ENCODE measurements at places on chromosomes 5 and 9. TPM values are rescaled to one million over a fixed set of nuclear protein-coding genes. Genes with fewer than 3 reads are reported as not detected.
A peak's percentile ranks its signal among the peaks of the same experiment; 100 is the strongest.

GRCh38 chr9:114448706-114449105 lies 56.6 kb downstream of the WHRN start:
- no peak for DNase-seq

- DNase-seq: no peak
Measured at GRCh38 chr5:62486672-62487071, 74.1 kb downstream of the IPO11 start.

DNA sequence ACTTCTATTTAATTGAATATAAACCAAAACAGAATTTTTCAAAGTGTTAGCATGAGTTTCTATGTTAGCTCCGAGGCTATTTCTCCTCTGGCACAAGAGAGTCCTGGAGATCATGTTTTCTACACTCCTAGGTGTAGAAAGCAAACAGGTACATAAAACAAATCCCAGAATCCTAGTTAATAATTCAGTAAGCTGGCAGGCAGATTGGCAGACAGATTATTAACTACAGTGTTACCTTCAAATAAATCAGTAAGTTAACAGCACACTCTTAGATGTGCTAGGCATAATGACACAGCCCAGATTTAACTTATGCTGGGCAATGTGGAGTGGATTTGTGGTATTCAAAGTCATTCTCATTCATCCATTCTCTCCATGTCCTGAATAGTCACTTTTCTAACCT lies 282.8 kb upstream of the RPS23 start:
- no peak for DNase-seq

DNA sequence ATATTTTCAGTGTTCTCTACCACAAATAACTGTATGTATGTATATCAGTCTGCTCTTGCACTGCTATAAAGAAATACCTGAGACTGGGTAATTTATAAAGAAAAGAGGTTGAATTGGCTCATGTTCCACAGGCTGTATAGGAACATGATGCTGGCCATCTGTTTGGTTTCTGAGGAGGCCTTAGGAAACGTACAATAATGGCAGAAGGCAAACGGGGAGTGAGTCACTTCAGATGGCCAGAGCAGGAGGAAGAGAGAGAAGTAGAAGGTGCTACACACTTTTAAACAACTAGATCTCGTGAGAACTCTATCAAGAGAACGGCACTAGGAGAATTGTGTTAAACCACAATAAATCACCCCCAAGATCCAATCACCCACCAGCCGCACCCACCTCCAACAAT lies 121.7 kb downstream of the ADAMTS6 start:
- no peak for DNase-seq

- peak; percentile 39 for DNase-seq
Measured at GRCh38 chr9:33452828-33453271, 5.5 kb upstream of the AQP3 start.

- no peak for DNase-seq
Measured at GRCh38 chr9:105252405-105252756, 7.9 kb downstream of the SLC44A1 start.

PIP5KL1 gene
- 1.4 TPM for total RNA-seq

PCDHGA2 gene
- 0.07 TPM for total RNA-seq

Measured in CD8-positive, alpha-beta memory T cell (primary cell).